ENCODE measurements at places on chromosomes 7 and 10.

GRCh38 chr10:26697922-26698608 is 564 bp downstream of the PDSS1 start:
- DNase-seq = no peak

DNA sequence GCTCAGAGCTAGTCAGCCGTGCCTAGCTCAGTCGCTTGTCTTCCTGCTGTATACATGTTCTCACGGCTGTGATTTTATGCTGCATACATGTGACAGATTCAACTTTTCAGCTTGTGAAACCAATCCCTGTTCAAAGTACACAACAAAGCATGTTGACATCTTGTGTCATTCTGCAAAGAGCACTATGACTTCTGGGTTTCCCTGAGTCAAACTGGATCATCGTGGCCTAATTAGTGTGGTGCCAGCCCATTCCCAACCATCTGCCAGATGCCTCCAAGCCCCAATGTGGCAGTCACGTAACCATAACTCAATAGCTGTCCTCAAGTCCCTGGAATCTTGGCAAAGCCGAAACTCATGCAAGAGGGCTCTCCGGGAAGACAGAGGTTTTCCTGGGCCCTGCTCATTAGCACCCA is 144.8 kb downstream of the MYOF start:
- no peak for DNase-seq

DNA sequence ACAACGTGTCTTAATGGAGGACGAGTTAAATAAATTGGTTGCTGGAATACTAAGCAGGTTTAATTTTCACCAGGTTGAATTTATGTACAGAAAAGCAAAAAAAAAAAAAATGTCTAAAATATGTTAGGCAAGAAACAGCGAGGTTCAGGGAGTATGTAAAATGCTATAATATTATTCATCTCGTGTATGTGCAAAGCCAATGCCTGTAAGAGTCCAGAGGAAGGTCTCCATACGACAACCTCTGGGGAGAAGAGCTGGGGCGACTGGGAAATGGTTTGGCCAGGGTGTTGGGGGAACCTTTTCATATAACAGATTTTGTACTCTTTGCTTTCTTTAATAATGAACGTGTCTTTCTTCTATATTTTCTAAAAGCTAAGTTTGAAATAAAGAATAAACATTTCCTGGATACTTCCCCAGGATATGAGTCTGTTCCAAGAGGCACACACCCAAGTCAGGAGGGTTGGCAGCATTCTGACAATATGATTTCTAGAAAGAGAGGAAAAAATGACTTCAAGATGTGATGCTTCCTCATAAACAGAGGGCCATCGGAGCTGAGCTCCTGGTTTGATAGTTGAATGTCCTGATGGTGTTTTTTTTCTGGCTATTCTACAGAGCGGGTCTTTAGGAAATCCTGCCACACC is 208.6 kb upstream of the MGMT start:
- no peak for DNase-seq

GRCh38 chr7:112819536-112819935 is 29.3 kb upstream of the TMEM168 start:
- DNase-seq = no peak

- DNase-seq = no peak
Observed at GRCh38 chr10:62755662-62756653, 48.6 kb upstream of the ADO start.

DNA sequence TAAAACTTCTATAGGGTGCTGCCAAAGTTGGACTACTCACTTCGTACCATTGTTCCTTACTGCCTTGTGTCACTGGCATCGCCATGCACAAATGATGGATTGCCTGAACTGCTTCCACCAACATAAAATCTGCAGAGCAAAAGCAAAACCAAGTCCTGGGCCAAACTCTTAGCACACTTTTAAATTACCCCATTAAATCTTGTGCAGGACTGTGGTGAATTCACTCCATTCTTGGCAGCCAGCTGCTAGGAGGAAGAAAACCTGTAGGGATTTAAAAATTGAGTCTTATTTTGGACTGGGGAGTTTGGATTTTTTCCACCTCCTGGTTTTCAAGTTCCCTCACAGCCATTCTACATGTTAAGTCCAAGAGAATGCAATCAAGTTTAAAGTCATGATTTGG is 646.9 kb downstream of the SORCS3 start:
- DNase-seq = no peak

GRCh38 chr10:22724773-22725172 is 10.4 kb upstream of the PIP4K2A start:
- no peak for DNase-seq

DNA sequence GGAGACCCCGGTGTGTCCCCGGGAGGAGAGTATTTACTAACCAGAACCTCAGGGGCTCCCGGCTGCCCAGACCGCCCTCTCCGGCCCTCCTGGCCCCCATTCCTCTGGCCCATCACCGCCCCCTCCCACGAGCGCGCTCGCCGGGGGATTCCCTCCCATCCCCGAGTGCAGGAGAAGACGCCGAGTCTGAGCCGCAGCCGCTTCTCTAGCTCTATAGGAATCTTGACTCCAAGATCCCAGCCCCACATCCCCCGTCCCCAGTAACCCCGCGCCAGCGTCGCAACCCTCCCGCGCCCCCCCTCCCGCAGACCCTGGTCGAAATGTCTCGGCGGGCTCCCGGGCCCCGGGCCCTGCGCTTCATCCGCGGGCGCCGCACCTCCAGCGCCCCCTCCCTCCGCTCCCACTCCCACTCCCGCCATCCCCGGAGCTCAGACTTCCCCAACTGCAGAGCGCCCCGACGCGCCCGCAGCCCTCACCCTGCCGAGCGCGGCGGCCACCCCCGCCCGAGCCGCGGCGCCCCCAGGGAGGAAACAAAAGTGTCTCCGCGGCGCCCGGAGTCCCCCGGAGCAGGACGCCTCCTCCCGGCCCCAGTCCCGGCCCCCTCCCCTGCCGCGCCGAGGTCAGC is 541 bp downstream of the ELMO1 start:
- DNase-seq = no peak

GRCh38 chr7:112157072-112157471 is 49.1 kb downstream of the DOCK4 start:
- peak; percentile 97 for DNase-seq

DNA sequence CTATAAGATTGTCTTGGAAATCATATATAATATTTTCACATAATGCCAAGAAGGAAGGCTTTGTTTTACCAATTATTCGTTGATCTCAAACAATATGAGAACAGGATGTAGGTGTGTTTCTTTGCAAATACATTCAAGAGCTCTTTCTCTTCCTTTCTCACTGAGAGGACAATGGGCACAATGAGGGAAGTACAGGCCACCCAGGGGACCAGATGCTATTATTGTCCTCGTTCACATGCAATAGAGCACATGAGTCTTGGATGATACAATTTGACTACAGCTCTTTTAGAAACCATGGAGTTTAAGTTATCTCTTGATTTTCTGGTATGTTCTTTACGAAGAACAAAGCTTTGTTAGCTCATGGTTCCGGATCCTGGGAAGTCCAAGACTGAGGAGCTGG is 323.7 kb upstream of the KLF6 start:
- DNase-seq = no peak

DNA sequence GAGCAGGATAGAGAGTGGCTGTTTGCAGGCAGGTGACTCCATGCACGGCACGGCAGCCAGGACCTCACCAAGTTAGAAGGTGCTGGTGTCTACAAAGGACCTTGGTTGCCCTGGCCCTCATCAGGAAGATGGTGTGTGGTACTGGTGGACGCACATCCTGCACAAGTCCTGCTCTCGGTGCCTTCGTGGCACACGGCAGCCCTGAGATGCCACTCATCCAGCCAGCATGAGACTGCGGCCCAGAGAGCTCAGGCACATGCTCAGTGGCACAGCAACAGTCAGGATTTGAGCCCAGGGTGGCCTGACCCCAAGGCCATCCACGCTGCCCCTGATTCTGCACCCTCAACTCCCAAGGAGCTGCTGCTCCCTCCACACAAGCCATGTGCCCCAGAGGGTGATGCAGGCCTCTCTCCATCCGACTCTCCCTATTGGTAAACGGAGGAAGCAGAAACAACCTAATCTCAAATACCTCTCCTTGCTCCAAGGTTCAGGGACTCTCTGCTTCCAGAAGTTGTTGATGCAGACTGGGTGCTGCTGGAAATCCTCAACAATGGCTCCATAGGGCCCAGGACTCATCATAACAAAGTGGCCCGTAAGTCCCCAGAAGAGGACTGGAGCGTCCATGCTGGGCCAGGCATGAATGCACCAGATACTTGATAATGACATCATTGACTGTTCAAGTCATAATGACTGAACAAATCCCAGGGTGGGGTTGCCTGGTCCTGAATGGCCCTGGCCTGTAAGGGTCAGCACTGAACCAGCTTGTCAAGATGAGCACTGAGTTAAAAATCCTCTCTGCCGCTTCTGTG is 93.6 kb downstream of the ARHGAP22 start:
- no peak for DNase-seq

DNA sequence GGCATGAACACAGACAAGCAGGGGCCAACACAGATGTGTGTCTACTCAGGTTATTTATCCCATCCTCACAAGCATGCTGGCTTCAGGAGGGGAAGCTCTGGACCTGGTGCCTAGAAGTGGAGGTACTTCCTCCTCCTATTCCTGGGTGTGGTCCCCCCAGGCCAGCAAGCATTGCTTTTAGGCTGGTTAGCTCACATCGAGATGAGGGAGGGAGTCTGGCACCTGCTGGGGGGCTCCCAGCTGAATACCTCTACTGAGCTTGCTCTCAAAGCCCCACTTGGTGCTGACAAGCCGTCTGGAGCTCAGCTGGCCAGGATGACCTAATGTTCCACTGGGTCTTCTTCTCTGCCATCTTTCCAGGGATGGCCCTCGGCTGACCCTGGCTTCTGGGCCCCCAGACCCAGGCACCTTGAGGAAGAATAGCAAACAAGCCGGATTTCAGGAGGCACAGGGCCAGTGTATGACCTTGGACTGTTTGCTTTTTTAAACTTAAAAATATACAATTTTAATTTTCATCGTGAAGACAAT is 26.8 kb downstream of the FAM241B start:
- DNase-seq = no peak

GRCh38 chr10:13681960-13682359 is 95.2 kb downstream of the PRPF18 start:
- DNase-seq = no peak

DNA sequence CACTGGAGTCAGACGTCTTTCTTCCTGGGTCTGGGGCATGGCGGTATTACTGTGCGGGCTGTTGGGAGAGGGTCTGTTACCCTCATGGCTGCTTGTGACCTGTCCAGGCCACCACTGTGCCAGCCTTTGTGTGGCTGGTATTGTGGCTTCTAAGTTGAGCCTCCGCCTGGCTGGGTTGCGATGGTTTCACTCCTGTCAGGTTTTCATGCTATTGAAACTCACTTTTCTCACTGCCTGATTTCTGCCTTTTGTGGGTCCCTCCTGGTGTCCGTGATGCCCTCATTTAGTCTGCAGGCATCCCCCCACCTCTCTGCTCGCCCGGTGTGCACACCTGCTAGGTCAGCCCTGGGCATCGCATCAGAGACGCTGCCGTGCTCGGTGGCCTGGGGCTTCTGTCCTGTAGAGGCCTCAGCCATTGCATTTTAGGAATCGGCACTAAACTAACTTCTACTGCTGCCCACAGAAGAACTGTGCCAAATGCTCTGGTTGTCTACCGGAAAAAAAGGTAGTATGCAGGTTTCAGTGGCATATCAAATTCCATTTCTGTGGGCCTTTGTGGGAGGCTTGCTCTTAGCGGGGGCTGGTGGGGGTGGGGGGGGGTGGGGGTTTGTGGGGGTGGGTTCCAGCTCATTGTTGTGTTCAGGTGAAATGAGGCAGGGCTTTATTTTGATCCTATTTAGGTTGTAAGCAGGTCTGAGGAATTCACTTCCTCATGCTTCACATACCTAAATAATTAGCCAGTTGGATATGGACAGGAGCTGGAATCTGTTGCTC is 64.3 kb downstream of the MGMT start:
- DNase-seq = peak; percentile 97

- no peak for DNase-seq
Observed at GRCh38 chr7:81779706-81780105, 9.9 kb upstream of the HGF start.

- DNase-seq = no peak
Observed at GRCh38 chr7:158524749-158525635, 62.6 kb downstream of the PTPRN2 start.

GRCh38 chr10:70849582-70850016 is 33.9 kb downstream of the SGPL1 start:
- DNase-seq = peak; percentile 69

DNA sequence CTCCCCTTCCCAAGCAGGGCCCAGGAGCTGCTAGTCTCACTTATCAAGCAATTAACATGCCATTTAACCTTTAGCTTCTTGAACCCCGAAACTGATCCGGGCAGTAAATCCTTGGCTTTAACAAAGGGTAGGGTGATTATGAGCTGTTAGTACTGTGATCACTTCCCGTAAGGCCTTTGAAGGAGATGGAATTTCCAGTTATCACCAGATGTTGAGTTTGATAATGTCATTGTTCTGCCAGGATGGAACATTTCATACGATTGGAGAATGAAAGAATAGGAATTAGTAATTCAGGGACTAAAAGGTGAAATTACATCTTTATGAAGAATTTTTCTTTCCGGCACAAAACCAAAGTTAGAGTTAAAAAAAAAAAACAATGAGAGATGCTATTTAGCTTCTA is 570.9 kb upstream of the FOXK1 start:
- DNase-seq = no peak

GRCh38 chr10:103564776-103565520 is 71.4 kb downstream of the NEURL1 start:
- no peak for DNase-seq

- DNase-seq = no peak
Observed at GRCh38 chr7:7104971-7105370, 77.4 kb upstream of the C1GALT1 start.

GRCh38 chr7:127710635-127711034 is 58.6 kb downstream of the SND1 start:
- no peak for DNase-seq

DNA sequence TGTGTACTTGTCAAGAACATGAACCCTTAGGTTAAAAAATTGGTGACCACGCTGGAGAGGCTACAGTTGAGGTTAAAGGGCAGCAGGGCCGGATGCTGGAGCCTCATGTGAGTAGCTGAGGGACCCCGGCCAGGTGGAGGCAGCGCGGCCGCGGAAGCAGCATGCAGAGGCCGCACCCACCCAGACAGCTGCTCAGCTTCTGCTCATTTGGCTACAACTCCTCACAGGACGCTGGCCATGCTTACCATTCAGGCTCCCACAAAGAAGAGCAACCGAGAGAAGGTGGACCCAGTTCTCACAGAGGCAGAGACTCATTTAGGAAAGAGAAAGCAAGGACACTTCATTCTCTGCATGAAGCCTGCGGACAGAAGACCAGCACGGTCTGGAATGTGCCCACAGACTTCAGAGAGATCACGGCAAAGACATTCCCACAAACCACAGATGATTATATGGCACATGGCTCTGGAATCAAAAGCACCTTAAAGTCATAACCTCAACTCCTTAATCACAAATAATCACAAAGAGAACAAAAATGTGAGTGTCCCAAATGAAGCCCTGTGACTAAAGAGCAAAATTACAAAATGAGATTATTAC is 94.4 kb downstream of the VOPP1 start:
- DNase-seq = peak; percentile 50

- DNase-seq = peak; percentile 80
Observed at GRCh38 chr10:104350127-104350635, 3.5 kb upstream of the CFAP58 start.

DNA sequence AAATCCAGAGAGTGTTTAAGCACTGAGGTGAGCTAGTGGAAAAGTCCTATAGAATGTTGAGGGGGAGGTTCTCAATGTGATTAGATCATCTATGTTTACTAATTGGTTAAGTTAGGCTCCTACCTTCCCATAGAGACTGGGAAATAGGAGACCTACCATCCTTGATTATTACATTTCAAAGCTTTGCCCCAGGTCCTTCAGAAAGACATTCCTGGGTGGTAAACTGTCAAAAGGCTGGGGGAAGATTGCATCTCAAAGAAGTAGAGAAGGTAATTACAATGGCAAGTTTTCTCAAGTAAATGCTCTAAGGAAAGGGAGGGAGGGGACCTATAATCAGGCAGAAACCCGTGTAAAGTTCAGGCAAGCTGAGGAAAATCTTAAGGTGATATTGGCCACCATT is 247.8 kb upstream of the SMIM30 start:
- no peak for DNase-seq
